Central memory CD4-positive, alpha-beta T cell (primary cell): ENCODE measurements at places on chromosomes 5 and 9.
A peak's percentile ranks its signal among the peaks of the same experiment; 100 is the strongest.

DNA sequence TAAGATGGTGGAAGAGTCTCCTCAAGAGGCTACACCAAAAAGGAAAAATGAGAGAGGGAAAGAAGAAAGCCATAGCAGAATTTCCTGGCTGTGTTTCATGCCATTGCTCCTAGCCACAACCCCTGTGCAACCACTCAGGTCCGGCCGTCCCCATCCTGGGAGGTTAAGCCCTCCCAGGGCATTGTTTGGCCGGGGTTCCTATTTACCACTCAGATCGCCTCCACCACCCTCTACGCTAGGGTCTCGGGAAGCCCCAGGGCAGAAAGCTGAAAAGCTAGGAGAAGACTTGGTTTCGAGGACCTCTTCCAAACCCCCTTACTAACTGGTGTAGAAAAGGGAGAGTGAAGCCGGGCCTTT, 715 bp downstream of the RC3H2 start:
- peak; percentile 16 for DNase-seq

DNA sequence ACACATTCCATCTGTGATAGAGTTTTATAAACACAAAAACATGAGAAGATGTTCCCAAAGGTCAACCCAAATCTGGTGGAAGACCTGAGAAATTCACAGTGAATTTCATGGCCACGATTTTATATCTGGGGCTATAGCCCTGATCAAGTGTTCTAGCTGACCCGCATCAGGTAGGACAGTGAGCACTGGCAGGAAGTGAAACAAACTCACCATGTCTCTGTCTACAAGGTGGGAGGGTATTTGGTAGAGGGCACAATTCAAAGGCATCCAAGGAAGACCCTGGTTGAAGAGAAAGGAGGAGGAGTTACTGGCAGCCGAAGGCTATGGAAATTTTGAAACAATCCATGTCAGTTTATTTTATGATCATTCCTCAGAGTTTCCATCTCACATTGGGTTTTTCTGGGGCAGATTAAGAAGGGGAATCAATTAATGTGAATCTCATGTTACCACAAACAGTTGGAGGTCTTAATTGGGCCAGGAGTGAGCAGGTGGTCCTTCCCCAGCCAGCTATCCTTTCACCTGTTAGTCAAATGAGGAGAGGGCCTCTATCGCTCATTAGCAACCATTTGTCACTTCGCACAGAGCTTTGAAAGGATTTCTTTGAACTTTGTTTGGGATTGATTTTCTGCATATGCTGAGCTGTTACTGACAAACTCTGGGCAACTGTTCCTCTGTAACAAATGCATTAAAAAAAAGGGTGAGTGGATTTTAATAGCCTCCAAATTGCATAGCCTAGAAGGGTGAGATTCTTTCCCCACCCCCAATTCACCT, 612.0 kb upstream of the CLINT1 start:
- no peak for DNase-seq

DNA sequence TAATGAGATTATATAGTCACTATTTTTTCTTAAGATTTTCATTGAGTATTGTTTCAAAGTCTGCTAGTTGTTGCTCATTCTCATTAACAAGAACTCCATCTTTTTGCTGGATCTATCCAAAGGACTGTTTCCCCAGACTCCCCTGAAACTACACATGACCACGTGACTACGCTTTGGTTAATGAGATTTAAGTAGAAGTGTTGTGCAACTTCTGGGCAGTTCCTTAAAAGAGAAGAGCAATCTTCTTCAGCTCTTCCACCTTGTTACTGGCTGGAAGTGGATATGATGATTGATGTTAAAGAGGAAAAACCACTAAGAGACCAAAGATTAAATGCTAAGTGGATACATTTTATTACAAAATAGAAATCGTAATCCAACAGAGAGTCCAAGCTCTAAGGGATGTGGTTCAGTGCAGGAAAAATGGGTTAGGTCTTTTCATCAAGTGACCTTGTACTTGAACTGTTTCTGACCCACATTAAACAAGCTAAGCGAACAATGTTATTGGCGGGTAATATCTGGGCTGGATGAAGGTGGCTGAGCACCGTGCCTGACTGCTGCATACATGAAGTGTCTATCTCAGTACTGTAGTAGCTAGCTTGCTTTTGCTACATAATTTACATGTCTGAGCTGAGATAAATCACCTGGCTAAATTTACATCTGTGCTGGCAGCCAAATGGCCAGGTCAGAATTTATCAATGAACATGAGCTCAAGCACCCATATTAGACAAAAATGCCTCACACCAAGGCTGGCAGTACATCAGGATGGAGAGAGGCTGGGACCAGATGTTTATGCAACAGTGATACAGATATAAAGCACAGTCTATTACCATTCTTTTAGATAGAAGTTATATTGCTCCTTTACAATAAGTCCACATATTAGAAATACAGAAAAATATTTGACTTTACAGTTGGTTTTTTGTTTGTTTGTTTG, 7.5 kb upstream of the CTNNAL1 start:
- DNase-seq, result no peak

- no peak for DNase-seq
Observed at GRCh38 chr5:33425314-33425713, 15.5 kb upstream of the TARS1 start.

GRCh38 chr5:105978011-105978410, 1692.7 kb downstream of the EFNA5 start:
- DNase-seq, result no peak

GRCh38 chr5:15009420-15009819, 137.8 kb upstream of the ANKH start:
- no peak for DNase-seq

DNA sequence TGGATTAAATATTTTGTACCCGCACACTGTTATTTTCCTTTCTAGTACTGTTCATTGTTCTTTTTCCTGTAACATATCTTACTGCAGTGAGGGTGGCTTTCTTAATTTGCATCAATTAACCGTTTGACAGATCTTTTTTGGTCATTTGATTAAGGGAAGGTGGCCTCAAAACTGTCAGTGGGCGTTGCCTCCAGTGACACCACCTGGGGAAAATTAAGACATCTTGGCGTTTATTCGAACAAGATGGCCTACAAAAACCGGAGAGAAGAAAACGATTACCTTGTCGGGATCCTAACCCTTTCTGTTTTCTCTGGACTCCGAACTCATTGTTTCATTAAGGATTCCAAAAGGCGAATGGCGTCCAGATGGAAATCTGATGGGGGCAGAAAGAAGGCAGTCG, 2.0 kb downstream of the BASP1 start:
- no peak for DNase-seq

- DNase-seq, result no peak
Observed at GRCh38 chr9:130868230-130868629, 28.4 kb downstream of the QRFP start.
